PC-3 (cell line): ENCODE measurements at places on chromosomes 3 and 15. TPM values are rescaled to one million over a fixed set of nuclear protein-coding genes. Genes with fewer than 3 reads are reported as not detected.

The MRAS gene
- 2.8 and 5.3 TPM in 2 replicates for total RNA-seq

The KNG1 gene
- not detected in 2 replicates for total RNA-seq

The PLIN1 gene
- total RNA-seq = 1.0 and 1.3 TPM in 2 replicates

The MAPKAPK3 gene
- 142 and 174 TPM in 2 replicates for total RNA-seq

The CCDC39 gene
- total RNA-seq = 0.04 TPM in 1 of 2 replicates, not detected in the other

The CEMIP gene
- total RNA-seq = 3.1 and 4.0 TPM in 2 replicates

DNA sequence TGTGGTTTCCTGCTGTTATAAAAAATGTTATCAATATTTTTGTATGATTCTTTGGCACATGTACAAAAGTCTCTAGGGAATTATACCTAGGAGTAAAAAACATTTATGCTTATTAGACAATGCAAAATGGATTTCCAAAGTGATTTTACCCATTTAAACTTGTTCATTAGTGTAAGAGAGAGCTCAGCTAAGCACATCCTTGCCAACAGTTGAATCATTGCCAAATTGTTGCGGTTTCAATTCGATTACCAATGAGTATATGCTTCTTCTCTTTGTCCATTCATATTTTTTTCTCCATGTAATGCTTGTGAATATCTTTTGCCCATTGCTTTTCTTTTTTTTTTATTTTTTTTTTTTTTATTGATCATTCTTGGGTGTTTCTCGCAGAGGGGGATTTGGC is 17.2 kb downstream of the CASR start:
- no peak for DNase-seq

DNA sequence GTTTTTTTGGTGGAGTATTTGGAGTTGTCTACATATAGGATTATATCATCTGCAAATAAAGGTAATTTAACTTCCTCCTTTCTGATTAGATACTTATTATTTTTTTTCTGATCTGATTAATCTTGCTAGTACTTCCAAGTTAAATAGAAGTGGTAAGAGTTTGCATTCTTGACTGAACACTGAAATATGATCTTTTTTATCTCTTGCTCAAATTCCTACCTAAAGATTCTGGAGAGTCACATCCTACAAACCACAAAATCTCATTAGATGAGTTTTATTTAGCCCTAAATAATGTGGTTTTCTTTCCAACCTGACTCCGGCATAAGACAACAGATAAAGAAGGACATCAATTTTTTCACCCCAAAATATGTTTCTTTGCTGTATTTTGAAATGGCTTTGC is 977.9 kb upstream of the GBE1 start:
- DNase-seq = peak; percentile 34

DNA sequence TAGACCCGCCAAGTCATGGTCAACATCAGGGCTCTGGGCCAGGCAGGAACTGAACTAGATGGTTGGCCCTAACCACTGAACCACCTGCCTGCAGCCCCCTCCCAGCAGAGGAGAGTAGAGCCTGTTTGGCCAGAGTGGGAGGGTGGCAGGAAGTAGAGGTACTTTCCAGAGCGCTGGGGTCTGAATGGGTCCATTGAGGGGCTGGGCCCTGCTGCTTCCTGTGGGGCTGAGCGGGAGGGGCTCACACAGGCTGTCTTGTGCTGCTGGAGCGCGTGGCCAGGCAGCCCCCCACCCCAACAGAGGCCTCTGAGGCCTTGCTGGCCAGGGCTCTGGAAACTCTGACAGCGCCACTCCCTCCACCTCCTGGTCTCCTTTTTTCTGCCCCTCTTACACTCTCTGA is 17.4 kb downstream of the CSPG4 start:
- DNase-seq = no peak

DNA sequence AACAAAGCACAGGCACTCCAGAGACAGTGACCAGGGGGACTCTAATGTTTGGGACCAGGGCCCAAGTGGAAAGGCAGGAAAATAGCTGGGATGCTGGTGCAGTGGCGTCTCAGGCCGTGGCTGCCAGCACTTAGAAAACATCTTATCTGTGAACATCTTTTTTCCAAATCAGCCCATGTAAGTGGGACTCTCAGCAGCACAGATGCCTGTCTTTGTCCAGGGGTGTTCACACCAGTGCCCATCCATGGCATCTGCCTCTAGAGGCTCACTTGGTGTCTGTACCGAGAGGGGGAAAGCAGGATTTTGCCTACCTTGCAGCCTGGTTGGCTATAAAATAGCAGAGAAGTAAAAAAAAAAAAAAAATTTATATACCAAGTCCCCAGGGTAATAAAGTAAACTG is 26.7 kb downstream of the SLC12A8 start:
- no peak for DNase-seq

DNA sequence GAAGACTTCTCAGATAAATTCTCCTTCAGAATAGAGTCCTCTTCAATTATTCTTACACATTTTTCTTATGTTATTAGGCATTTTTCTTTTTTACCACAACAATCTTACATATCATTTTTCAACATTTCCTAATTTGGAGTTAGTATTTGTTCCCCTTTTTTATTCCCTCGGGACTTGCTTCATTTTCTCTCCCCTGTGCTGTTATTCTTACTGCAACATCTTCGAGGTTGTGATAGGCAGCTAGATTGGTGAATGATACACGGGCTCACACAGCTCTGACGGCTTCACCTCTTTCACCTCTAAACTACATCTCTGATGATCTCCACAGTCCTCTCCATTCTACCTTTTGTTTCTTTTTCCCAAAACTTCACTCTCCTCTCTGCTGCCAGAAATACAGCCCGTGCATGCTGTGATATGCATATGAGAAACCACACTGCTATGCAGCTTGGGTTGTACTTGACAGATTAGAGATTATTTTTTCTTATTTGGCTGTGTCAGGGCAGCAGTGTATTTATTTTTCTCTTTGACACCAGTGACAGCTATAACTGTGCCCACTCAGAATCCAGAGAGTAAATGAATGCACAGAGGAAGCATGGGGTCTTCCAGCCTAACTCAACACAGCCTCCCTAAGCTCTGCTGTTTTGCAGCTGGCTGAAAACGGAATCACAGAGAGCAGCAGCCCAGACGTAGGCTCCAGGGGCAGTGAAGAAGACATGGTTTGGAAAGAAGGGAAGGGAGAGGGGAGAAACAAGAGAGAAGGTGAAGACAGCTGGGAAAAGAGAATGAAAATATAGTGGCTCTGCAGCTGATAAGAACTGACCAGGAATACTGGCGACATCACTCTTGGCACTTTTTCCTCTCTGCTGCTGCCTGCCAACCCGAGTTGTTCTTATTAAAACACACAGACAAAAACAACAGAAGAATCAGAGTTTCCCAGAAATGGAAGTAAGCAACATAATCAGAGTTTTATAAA is 61.8 kb downstream of the SLC9A9 start:
- no peak for DNase-seq

DNA sequence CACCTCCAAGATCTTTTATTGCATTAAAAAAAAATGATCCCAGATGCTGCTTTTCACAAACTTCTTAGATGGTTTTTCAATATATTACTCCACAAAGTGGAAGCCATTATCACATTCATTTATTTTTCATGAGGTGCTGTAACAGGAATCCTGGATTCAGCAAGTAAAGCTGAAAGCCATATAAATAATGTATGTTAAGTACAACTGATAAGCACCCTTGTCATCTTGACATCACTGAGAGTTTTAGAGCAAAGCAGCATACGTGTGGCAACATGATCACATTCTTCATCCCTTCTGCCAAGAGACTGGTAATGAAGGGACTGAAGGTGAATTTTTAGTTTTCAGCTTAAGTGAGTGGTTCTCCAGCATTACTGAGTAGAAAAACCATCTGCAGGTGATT is 44.9 kb upstream of the LRRFIP2 start:
- DNase-seq = no peak

DNA sequence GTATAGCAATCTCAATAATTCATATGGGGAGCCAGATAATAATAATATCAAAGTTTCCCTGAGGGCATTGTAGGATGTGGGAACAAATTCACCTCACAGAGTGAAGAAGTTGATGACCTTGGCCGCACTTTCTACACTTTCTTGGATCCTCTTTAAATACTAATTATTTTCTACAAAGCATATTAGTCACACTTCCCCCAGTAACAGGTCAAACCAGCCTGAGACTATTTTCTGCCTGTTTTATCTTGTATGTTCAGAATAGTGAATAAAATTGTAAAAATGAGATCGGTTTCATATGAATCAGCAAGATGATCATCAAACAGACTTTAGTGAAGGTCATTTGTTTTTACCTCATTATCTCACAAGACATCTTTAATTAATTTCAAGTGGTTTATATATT is 2.3 kb upstream of the OR5K3 start:
- DNase-seq = no peak

DNA sequence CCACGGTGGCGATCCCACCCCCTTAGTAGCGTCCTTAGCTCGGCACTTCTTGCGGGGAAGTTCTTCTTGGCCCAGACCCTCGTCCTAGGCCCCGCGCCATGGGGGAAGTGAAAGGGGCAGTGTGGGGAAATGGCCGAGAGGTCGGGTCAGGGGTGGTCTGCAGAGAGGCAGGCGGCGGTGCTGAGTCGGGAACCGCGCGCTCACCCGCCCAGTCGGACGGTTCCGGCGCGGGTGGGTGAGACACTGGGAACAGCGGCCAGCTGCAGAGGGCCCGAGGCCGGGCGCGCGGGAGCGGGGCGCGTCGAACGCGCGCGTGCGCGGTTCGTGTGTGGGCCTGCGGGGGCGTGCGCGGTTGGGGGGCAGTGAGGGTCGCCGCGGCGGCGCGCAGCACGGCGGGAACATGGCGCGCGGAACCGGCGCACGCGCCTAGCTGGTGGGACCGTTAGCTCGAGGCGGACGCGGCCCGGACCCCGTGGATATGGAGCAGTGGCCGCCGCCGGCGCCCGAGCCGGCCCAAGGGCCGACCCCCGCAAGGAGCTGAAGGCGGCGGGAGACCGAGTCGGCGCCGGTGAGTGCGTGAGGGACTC is 246.9 kb downstream of the GOLGA6L6 start:
- no peak for DNase-seq

- DNase-seq = no peak
Observed at GRCh38 chr15:30001602-30002001, 81.2 kb upstream of the GOLGA8J start.

GRCh38 chr15:57221134-57221533 is 155.2 kb upstream of the CGNL1 start:
- DNase-seq = no peak

DNA sequence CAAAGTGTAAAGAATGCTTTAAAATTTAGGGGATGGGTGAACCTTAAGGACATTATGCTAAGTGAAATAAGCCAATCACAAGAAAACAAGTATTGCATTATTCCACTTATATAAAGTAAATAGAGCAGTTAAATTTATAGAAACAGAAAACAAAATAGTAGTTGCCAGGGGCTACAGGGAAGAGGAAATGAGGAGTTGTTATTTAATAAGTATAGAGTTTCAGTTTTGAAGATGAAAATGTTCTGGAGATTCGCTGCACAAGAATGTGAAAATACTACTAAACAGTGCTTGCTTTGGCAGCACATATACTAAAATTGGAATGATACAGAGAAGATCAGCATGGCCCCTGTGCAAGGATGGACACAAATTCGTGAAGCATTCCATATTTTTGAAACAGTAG is 32.0 kb downstream of the DNAH12 start:
- peak; percentile 48 for DNase-seq

DNA sequence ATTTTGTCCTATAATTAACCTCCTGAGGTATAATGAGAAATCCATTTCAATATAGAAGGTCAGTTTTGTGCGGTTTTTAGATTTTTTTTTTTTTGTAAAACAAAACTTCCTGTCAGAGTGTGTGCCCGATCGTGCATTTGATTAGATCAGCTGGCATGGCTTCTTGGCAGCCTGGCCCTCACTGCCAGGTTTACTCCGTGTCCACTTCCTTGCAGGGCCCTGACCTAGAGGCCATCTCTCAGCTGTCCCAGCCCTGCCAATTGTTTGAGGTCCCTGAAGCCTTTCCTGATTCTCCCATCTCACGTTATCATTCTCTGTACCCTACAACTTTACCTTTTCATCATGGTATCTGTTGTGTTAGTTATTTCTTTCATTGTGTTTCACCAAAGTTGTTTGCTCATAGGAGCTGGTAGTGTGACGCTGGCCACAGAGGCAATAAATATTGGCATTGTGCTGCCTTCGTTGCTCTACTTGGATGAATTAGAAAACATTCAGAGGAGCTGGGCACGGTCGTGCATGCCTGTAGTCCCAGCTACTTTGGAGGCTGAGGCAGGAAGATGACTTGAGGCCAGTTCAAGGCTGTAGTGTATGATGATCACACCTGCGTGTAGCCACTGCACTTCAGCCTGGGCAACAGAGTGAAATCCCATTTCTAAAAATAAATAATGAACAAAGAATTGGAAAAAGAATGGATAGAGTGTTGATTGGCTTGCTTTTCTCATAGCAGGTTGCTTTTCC is 202.0 kb downstream of the GHSR start:
- no peak for DNase-seq

- no peak for DNase-seq
Observed at GRCh38 chr15:29196290-29196689, 73.3 kb downstream of the NSMCE3 start.

GRCh38 chr3:81003008-81003645 is 758.3 kb downstream of the GBE1 start:
- no peak for DNase-seq

GRCh38 chr3:67329358-67329757 is 325.1 kb downstream of the SUCLG2 start:
- no peak for DNase-seq

GRCh38 chr3:113802795-113803455 is 35.7 kb upstream of the GRAMD1C start:
- no peak for DNase-seq

DNA sequence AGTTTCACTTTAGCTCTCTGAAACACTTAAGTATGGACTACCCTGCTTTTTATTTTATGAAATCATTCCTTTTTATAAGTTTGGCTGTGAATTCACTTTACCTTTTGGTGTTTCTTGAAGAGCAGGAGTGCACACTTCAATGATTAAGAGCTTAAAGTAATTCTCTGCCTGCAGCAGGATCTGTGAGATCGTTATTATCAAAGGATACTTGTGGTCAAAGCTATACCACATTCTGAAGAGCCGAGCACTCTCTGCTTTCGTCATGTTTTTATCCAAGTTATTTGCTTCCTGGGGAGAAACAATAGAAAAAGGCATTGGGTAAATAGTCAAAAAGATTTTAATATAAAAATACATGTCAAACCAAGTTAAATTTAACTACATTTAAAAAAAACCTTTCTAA is 243.7 kb downstream of the CHST2 start:
- no peak for DNase-seq

- no peak for DNase-seq
Observed at GRCh38 chr3:47002171-47003055, 22.9 kb downstream of the NBEAL2 start.

DNA sequence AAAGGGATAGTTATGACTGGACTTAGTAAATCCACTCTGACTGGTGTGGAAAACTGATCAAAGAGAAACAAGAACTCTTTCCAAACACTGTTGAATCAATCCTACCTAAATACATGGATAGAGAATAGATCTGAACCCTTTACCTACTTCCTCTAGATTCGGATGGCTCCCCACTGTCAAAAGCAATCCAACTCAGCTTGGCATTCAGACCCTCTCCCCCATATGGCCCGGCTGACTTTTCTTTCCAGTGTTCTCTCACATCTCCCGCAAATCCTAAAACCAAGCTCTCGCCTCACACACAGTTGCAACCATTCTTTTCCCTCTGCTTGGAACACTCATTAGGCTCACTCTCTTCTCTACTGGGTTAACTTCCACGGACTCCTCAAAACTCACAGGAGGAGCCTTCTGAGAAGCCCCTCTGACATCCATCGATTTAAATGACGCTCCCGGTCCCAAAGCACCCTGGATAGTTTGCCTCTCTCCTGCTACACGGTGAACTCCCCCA is 639 bp downstream of the SPICE1 start:
- DNase-seq = no peak

GRCh38 chr3:37086918-37087317 is 87.5 kb downstream of the LRRFIP2 start:
- peak; percentile 15 for DNase-seq
